Ecto neural progenitor cell (in vitro differentiated cells): ENCODE measurements at places on chromosomes 5 and 9.

- DNase-seq: no peak
Observed at GRCh38 chr5:151067632-151068432, 13.0 kb downstream of the TNIP1 start.

- no peak for DNase-seq
Observed at GRCh38 chr9:80025796-80026520, 454.2 kb downstream of the TLE4 start.

DNA sequence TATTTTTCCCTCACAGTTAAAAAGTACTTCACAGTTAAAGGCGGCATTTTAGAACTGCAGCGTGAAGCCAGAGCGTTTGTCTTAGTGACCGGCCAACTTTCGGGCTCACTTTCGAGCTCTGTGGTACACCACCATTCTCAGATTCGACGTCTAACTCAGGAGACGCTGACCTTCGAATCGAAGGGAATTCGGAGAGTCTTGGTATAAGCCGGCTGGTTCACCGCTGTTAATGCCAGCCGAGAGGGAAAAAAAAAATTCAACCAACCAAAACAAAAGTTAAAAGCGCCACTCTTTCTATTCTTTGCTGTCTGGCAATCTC lies 544 bp upstream of the SNX24 start:
- DNase-seq: no peak

DNA sequence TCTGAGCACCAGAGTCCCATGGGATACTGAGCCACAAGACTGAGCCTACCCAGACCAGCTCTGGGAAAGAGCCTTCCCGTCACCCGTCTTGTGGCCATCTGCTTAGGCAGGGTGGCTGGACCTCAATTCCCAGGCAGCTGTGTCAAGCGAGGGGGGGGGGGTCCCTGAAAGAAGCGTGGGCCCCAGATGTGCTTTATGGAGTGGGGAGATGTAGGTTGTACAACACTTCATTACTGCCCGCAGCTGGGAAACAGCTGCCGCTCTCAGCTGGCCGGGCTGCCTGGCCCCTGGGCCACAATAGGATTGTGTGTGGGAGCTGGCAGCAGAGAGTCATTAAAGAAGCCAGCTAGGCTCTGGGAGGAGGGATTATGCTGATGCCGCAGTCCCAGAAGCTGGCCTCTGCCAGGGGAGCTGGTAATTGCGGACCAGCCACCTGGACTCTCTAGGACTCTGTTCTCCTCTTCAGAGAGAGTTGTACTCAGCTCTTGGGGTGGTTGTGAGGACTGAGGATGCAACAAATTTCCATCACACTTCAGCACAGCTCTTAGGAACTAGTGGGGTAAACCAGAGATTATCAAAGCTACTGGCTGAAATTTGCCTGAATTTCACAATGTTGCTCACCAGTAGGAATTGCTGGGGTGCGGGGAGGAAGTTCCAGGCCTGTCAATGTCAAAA lies 145.4 kb downstream of the GADD45G start:
- peak; percentile 61 for DNase-seq

- DNase-seq: no peak
Observed at GRCh38 chr9:8085986-8086385, 286.4 kb upstream of the DMAC1 start.

DNA sequence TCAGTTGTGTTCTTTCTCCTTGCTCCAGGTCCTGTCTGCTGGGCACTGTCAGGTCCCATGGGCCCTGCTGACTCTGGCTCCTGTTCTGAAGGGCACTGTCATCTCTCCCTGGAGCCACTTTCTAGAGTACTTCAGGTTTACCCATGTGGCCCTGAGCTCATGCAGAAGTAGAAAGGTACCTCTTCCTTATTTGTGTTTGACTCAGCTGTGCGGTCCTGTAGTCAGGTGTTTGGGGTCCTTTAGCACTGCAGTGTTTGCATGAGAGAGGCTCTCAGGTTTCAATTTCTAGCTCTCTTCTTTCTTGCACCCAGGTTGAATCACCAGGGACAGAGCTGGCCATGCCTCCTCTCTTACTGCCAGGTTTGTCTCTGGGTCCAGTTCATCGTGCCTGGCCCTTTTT lies 71.5 kb downstream of the HSPA4 start:
- no peak for DNase-seq

- DNase-seq: no peak
Observed at GRCh38 chr5:78746021-78746770, 97.6 kb upstream of the LHFPL2 start.

GRCh38 chr5:140205216-140205615 lies 30.2 kb downstream of the CYSTM1 start:
- no peak for DNase-seq

GRCh38 chr5:1026700-1027621 lies 18.4 kb downstream of the NKD2 start:
- no peak for DNase-seq

DNA sequence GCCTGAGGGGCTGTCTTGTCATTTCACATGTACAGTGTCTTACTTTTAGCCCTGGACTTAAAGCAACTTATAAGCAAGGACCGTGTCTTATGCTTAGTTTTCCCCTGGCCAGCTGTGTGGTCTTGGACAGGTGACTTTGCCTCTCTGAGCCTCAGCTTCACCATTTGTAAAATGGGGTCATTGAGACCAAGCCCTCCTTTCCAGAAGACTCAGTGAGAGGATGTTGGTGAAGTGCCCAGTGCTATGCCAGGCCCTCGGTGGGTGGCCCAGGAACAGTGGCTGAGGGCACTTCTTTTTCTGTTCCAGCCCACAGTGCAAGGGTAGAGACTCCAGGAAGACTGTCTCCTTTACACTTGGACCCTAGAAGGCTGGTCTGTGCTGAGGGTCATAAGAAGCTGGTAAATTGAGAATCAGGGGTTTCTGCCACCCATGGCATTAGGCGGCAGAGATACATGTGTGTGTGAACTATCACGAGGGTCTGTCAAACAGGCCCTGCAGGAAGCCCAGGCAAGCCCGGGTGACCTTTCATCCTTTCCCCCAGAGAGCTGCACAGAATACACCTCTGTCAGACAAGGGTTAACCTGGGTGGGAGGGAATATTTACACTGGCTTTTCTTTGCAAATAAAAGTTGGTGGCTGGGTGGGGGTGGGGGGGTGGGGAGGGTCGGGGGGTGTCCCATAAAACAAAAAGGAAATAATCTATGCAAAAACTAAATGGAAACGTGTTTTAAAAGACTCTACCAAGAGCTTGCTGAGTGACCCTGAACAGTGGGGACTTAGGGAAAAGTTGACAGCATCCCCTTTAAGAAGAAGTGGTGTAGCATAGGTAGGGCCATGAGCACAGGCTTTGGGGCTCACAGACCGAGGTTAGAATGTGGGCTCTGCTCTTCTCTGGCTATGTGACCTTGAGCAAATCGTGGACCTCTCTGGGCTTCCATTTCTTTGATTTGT lies 20.4 kb upstream of the KIF12 start:
- DNase-seq: no peak

DNA sequence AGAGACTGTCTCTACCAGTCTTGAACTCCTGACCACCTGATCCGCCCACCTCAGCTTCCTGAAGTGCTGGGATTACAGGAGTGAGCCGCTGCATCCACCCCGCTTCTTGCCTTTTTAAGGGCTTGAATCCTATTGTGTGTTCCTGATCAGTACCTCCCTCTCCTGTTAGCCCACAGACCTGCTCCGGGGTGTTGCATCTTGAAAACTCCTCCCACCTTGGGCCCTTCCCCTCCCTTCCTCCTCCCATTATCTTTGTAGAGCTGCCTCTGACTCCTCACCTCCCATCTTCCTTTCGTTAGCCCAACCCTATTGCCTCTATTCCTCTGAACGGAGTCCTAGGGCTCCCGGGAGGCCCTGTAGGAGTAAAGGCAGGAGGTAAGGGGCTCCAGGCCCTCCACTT lies 48.5 kb upstream of the NEK6 start:
- no peak for DNase-seq

DNA sequence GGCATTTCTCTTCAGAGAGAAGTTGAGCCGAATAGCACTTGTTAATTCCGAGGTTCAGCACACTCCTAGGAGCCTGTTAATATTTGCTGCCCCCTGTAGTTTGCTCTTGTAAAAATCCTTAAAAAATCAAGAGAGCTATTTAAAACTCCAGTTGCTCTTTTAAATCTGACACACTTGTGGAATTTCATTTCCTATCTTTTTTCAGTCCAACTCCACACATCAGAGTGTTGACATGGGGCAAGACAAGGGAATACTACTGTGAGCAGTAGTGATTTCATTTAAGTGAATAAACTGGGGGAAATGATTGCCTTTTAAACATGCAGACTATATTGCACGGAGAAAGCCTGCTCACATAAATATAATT lies 1096.3 kb upstream of the DMAC1 start:
- DNase-seq: no peak

DNA sequence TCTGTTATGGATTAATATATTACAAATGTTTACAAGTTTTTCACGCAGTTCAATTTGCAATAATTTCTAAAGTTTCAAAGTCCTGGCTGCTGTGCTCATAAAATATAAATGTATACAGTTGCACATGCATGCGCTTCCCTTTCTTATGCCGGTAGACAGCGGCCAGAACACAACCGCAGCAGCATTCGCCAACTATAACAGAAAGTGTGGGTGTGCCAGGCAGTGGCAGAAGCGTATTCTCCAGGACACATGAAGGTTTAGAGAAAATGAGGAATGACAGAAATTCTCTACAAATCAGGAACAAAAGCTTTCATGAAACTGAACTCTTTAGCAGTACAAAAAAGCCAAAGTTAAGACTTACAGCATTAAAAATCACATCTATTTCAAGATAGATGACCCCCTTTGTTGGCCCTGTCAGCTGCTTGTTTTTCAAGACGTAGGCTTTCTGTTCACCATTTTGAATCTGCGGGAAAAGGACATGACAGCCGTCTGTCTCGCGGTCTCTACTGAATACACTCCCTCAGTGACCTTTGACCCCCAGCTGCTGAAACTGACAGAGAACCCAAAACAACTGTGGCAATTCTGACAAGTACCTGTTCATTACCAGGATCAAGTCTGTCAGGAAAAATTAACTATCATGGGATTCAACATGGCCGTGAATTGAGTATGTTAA lies 252.2 kb downstream of the SLF1 start:
- no peak for DNase-seq

DNA sequence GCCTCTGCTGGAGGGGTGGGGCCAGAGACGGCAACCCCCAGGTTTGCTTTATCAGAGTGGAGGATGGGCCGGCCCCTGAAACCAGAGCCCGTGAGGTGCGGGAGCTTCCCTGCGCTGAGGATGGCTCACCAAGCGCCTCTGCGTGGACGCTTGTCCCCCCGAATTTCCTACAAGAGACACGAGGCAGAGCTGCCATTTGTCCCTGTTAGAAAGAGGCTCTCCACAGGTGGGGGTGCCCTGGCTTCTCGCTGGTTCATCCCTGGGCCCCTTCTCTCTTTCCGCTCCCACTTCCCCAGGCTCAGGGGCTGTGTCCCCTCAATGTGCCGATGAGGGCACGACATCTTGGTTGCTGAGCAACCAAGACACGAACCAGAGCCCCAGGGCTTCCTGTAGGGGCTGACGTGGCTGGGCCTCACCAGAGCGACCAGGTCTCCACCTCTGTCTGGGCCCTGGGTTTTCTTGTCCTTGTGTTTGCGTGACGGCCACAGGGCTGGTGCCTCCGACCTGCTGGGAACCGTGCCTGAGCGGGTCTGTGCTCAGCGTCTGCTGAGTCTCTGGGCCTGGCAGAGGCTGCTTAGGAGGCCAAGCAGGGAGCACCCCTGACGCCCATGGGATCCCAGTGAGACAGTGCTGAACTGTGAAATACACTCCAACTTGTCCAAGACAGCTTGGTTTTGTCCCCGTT lies 119.6 kb upstream of the COL5A1 start:
- peak; percentile 47 for DNase-seq

GRCh38 chr9:16515207-16515606 lies 355.3 kb downstream of the BNC2 start:
- peak; percentile 75 for DNase-seq

DNA sequence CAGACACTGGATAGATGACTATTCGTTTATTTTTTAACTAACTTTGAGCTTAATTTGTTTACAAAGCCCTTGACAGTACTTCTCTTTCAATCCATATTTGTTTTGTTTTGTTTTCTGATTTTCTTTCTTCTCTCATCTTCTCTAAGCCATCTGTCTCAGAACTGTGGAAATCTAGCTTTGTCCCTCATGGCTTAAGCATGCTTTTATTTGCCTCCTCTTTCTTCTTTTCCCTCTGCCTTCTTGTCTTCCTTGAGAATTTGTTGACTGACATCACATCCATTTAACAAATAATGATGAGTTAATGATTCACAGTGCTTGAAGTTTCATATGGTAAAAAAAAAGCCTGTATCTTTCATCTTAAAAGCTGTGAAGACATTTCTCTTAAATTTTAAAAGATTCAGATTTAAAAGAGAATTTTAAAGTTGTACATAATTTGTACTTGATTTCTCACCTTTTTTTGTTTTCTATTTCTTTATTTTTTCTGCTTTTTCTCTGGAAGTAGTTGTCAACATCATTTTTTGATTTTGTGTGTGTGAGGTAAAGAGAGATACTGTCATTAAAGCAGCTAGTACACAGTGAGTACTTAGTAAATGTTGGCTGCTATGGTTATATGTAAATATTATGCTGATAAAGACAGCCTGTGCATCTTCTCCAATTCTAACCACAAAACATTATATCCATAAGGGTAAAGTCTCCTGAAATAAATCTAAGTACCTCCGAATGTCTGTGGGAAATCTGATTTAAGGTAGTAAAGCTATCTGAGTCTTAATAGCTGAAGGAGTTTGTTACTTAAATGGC lies 13.9 kb upstream of the SGCD start:
- DNase-seq: no peak

DNA sequence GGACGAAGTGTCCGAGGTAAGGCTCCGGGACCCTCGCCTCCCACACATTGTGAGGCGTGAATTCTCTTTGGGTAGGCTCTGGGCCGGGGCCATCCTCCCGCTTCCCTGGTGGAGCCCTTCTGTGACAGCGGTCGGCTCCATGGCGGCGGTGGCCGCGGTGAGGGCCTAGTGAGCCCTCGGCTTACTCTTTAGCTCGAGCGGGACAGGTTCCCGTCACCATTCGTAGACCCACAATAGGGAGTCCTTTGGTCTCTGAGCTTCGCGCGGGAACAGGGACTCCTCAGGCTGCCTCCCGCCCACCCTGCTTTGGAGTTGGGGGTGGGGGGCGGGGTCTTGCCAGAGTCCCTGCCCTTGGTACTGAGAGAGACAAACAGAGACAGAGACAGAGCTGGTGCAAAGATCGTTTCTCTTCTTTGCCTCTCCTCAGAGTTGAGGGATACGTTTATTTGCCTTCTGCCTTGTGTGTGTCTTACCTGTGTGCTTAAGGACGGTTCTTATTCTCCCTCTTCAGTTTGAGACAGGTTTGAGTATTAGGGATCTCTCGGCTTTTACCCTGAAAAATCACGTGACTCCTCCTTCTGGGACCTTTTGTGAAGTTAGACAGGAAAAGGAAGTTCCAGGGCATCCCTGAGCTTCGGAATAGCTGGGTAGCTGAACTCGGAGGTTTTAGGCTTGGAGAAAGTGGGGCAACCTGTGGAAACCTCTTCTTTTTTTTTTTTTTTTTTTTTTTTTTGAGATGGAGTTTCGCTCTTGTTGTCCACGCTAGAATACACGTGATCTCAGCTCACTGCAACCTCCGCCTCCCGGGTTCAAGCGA lies 833 bp downstream of the ANKHD1 start:
- peak; percentile 73 for DNase-seq

GRCh38 chr5:88033191-88033590 lies 235.5 kb downstream of the TMEM161B start:
- DNase-seq: no peak

- no peak for DNase-seq
Observed at GRCh38 chr5:74409712-74410111, 230.8 kb downstream of the ENC1 start.
